PC-9 (cell line): ENCODE measurements at places on chromosomes 7 and 10. TPM values are rescaled to one million over a fixed set of nuclear protein-coding genes. Genes with fewer than 3 reads are reported as not detected.

DNA sequence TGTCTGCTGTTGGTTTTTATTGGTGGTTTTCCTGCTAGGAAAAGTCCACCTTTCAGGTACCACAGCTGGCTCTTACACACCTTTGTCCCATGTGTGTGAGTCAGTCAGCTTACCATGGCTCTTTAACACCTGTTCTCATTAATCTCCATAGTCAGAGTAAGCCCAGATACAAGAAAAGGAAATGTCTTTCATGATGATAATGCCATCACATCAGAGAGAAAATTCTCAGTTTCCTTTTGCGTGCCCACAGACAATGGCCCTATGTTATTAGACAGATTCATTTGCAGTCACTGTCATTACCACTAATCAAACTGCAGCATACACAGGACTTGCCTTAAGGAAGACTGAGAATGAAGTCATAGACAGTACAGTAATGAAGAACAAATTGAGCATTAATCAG lies 1583.6 kb upstream of the LRRTM3 start:
- no peak overlapping the region for H3K27ac ChIP-seq
- no peak overlapping the region for H3K4me3 ChIP-seq
- H3K4me1 ChIP-seq, result peaks cover 7% of the 10 kb centered on the region; the same call in 1 of the 2 replicates
- no peaks in the 10 kb centered on the region for H3K36me3 ChIP-seq
- H3K27me3 ChIP-seq, result no peaks in the 10 kb centered on the region

GRCh38 chr10:75592151-75592787 lies 160.8 kb downstream of the LRMDA start:
- no peak for DNase-seq
- no peaks in the 10 kb centered on the region for H3K27me3 ChIP-seq
- H3K36me3 ChIP-seq, result no peaks in the 10 kb centered on the region
- no peaks in the 10 kb centered on the region for H3K4me1 ChIP-seq
- H3K4me3 ChIP-seq, result no peak overlapping the region

DNA sequence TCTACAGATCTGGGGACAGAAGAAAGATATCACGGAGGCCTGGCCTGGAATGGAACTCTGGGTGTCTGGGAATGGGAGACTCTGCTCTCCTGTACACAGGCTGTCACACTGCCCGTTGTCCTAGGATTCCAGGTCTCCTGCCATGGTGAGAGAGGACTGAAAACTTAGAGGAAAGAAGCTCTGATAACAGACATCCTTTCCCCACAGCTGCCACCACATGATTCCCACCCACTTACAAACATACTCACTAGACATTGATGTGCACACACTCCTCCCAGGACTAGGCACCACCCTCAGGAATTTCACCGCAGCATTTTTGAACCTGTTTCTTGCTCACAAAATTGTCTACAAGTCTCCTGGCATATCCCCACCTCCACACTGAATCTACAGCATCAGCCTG lies 5.7 kb downstream of the ZNF92 start:
- H3K27ac ChIP-seq, result no peak overlapping the region
- no peaks in the 10 kb centered on the region for H3K27me3 ChIP-seq
- peaks cover 12% of the 10 kb centered on the region for H3K4me1 ChIP-seq

DNA sequence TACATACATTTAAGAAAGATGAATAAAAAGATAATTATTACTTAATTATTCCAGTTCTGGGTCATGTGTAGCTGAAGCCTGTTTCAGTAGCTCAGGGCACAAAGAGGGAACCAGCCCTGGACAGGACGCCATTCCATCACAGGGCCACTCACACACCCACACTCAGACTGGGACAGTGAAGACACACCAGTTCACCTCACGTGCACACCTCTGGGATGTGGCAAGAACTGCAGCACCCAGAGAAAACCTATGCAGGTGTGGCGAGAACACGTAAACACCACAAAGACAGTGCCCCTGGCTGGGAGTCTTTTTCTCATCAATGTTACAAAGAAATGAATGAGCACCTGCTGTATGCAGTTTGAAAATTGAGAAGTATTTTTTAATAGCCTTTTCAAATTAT lies 1.6 kb upstream of the IDI1 start:
- H3K27ac ChIP-seq, result 0 out of 2 replicates have a peak overlapping the region, but pooled peaks have one; percentile 16
- peaks cover 28% of the 10 kb centered on the region for H3K4me1 ChIP-seq
- H3K36me3 ChIP-seq, result no peaks in the 10 kb centered on the region
- peak overlapping the region; percentile 92 for H3K4me3 ChIP-seq

DNA sequence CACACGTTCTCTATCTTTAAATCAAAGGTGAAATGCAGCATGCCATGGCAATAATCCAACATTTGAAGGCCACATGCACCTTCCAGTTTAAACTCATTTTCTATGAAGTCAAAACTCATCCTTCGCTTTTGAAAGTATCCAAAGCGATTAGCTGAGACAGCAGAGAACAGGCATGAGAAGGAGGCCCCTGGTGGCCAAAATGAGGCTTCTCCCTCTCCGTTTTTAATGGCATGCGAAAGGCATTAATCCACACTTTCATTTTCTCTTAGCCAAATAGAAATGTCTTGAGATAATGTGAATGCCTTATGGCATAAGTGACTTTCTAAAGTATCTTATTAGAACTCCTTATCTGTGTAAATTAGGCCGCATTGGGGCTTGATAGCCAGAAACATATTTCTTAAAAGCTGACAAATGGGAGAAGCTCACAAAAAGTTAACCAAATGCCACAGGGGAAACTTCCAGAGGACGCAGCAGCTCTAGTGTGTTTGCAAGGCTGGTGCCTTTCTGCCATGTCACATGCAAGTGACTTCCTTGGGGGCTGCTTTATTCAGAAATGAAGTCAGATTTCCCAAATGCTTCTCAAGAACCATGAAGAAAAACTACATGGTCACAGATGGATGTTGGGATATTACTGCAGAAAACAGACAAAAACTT lies 1189.6 kb downstream of the SORCS1 start:
- no peaks in the 10 kb centered on the region for H3K27me3 ChIP-seq
- DNase-seq, result no peak
- H3K36me3 ChIP-seq, result no peaks in the 10 kb centered on the region
- no peak overlapping the region for H3K4me3 ChIP-seq
- H3K27ac ChIP-seq, result no peak overlapping the region
- no peaks in the 10 kb centered on the region for H3K4me1 ChIP-seq

- no peaks in the 10 kb centered on the region for H3K27me3 ChIP-seq
- no peaks in the 10 kb centered on the region for H3K4me1 ChIP-seq
- H3K36me3 ChIP-seq, result no peaks in the 10 kb centered on the region
Observed at GRCh38 chr10:109886037-109886780, 37.1 kb downstream of the XPNPEP1 start.

DNA sequence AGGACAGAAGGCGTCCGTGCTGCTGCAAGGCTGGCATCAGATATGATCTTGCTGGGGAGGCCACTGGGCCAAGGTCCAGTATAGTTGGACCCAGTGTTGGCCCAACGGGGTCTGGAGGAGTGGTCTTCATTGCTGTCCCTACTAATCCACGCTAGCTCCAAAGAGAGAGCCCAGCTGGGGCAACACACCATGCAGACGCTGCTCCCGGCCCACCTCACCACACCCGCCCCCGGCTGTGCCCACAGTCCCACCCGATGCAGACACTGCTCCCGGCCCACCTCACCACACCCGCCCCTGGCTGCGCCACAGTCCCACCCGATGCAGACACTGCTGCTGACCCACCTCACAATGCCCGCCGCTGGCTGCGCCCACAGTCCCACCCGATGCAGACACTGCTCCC lies 121.5 kb downstream of the VIPR2 start:
- no peak overlapping the region for H3K4me3 ChIP-seq
- H3K27ac ChIP-seq, result no peak overlapping the region
- no peak for DNase-seq
- H3K27me3 ChIP-seq, result peaks cover 73% of the 10 kb centered on the region
- H3K4me1 ChIP-seq, result no peaks in the 10 kb centered on the region

DNA sequence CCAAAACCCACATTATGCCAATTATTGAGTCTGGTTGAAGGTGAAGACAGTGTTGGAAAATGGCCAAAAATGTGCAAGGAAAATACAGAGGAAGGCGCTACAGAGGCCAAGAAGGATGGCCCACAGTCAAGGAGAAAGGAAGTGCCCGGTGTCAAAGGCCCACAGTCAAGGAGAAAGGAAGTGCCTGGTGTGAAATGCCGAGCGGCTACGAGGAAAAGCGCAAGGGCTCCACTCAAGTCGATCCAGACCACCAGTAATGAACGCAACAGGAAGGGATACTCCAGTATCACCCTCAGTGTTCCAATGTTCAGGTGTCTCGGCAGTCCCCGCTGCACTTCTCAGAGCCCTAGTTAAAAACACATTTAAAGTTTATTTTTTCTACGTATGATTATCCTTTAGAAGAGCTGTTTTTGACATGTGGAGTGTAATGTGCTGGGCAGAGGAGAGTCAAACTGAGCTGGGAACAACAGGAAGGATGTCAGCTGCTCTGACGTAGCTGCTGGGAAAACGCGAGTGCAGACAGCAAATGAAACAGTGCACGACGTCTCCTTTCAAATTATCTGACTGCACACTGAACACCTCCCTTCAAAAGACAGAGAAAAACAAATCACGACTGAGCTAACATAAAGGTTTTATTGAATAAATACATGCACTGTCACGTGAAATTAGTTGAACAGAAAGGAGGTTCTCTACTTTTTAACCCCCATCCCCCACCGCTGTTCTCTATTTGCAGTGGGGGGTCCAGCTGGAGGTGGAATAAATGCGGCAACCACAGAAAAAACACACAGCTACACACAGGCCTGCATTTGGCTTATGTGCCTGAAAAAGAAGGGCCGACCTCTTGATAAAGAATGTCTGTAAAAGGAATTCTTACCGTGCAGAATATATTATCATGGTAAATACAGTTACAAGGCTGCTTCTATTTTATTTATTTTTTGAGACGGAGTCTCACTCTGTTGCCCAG lies 26.1 kb upstream of the NCAPG2 start:
- no peak overlapping the region for H3K27ac ChIP-seq
- no peak for DNase-seq
- H3K4me3 ChIP-seq, result no peak overlapping the region
- H3K4me1 ChIP-seq, result no peaks in the 10 kb centered on the region

DNA sequence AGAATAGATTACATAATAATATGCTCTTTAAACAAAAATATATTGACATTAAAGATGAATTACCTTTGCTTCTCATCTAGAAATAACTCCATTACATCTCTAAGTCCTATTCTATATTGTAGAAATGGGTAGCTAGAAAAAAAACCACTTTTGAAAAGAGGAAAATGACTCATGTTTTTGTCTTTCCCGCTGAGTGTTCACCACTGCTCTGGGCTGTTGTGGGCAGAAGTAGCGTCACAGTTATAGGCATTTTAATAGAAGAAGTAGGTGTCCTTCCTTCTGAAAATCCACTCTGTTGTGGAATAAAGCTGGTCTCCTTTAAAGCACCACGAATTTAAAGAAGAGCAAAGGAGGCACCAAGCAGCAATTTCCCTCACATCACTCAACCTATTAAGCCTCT lies 117.6 kb upstream of the NFE2L3 start:
- no peak overlapping the region for H3K27ac ChIP-seq
- DNase-seq, result peak; percentile 30
- H3K4me1 ChIP-seq, result no peaks in the 10 kb centered on the region

DNA sequence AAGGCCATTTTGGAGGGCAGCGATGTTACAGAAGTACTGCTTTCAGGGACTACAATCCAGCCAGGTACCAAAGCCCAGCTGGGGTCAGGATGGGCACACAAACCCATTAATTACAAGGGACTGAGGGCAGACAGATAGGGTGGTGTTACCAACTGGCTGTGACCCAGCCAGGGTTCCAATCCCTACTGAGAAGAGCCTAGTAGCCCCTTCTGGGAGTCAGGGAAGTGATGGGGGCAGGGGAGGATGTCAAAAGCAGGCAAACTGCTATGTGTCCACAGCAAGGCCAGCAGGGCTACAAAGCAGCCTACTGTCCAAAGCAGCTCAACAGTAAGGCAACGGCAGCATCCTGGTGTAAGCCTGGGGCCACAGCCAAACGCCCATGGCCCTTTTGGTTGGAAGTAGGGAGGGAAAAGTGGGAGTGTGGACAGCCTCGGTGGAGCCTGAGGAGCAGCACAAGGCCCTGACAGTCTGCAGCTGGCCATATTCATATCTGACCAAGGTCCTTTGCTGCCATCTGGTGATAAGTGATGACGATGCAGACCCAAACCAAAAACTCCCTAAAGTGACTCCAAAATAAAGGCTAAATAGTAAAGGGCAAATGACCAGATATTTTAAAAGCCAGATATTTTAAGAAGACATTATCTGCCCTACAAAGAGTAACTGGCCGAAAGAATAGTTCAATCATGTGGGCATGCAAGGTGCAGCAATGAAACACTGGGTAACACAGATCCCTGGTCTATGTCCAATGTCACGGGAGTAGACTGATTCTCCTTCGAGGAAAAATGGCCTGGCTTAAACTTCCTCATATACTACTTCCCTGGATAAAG lies 56.9 kb downstream of the XPNPEP1 start:
- no peaks in the 10 kb centered on the region for H3K4me1 ChIP-seq
- H3K27ac ChIP-seq, result no peak overlapping the region
- H3K36me3 ChIP-seq, result no peaks in the 10 kb centered on the region
- no peak overlapping the region for H3K4me3 ChIP-seq
- H3K27me3 ChIP-seq, result no peaks in the 10 kb centered on the region
- no peak for DNase-seq

GRCh38 chr10:98062424-98062823 lies 32.0 kb upstream of the CRTAC1 start:
- no peaks in the 10 kb centered on the region for H3K36me3 ChIP-seq
- H3K4me3 ChIP-seq, result no peak overlapping the region
- no peak overlapping the region for H3K27ac ChIP-seq

DNA sequence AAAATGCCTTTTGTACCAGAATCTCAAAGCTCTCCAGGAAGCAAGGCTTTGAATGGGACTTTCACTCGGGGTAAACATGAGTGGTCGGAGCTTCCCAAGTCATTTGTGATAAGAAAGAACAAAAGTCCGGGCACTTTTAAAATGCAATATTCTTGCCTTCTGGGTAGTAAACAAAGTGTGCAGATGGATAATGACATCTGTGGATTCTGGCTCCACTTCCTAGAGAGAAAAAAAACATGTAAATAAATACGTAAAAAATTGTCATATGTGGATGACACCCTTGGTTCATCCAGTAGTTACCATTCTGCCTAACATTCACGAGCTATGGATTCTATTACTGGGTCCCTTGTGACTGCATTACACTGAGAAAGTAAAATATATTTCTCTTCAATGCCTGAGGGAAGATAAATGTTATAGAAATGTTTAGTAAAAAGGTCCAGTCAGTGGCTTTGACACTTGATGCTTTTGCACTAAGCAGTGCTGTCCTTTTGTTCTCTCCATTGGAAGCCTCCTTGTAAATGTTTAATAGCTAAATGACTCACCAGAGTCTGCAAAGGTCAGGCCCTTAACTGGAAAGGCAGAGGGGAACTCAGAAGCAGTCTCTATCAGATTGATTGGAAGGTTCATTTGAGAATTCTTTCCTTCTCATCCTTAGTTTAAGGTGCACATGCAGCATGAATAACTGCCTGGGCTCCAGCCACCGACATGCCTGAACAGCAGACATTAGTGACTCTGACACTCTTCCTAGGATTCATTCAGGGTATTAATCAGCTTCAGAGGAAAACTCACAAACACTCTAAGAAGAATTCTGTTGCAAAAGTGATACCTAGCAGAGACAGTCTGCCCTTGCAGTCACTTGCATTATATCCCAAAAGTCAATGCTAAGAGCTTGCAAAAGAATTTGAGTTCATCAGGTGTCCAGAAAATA lies 11.7 kb upstream of the EDRF1 start:
- H3K36me3 ChIP-seq, result no peaks in the 10 kb centered on the region
- no peaks in the 10 kb centered on the region for H3K27me3 ChIP-seq
- DNase-seq, result no peak
- H3K4me3 ChIP-seq, result no peak overlapping the region

- no peaks in the 10 kb centered on the region for H3K36me3 ChIP-seq
- H3K4me1 ChIP-seq, result peaks cover 9% of the 10 kb centered on the region
- H3K27me3 ChIP-seq, result no peaks in the 10 kb centered on the region
- no peak for DNase-seq
- no peak overlapping the region for H3K4me3 ChIP-seq
Observed at GRCh38 chr7:36005293-36005692, 147.8 kb upstream of the EEPD1 start.

Gene ZNF277
- 23.3 and 33.4 TPM in 2 replicates for total RNA-seq

Gene PRKG1
- total RNA-seq, result 0.68 and 0.70 TPM in 2 replicates

Gene LLCFC1
- not detected in 2 replicates for total RNA-seq
